Effector memory CD4-positive, alpha-beta T cell (primary cell): ENCODE measurements at places on chromosomes 5 and 9.
A peak's percentile ranks its signal among the peaks of the same experiment; 100 is the strongest.

GRCh38 chr9:691825-692400 is 149.6 kb upstream of the DMRT1 start:
- no peak overlapping the region for H3K4me3 ChIP-seq
- no peak for DNase-seq
- no peaks in the 10 kb centered on the region for H3K4me1 ChIP-seq
- no peaks in the 10 kb centered on the region for H3K36me3 ChIP-seq
- no peak overlapping the region for H3K27ac ChIP-seq

GRCh38 chr5:40495237-40495635 is 184.5 kb upstream of the PTGER4 start:
- H3K4me1 ChIP-seq, result no peaks in the 10 kb centered on the region
- no peak overlapping the region for H3K4me3 ChIP-seq

DNA sequence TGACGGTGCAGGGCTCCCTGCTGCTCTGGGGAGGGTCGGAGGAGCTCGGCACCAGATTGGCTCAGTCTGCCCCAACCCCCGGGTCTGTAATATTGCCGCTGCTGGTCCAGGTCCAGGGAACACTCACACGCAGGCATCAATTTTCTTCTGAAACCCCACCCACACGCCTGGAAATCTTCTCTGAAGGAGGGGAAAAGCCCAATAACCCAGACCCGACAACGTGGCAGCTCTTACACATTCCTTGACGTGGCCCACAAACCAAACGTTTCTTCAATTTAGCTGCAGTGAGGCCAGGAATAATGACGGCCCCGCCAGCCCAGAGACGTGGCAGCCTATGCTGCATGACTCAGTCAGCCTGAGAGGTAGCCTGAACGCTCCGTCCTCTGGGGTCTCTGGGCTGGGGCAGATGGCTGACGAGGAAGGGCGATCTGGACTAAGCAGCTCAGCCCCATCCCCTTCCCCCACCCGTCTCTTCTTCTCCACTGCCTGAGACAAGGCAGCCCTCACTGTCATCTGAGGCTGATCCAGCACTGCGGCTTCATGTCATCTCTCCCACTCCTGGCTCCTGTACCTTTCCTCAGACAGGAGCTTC is 9.9 kb upstream of the SPARC start:
- H3K27me3 ChIP-seq, result no peaks in the 10 kb centered on the region
- DNase-seq, result no peak
- H3K27ac ChIP-seq, result no peak overlapping the region
- no peak overlapping the region for H3K4me3 ChIP-seq
- no peaks in the 10 kb centered on the region for H3K4me1 ChIP-seq

GRCh38 chr9:124452326-124452725 is 2.1 kb downstream of the ADGRD2 start:
- no peaks in the 10 kb centered on the region for H3K36me3 ChIP-seq
- H3K27ac ChIP-seq, result no peak overlapping the region
- no peak overlapping the region for H3K4me3 ChIP-seq
- H3K27me3 ChIP-seq, result peaks cover 11% of the 10 kb centered on the region

GRCh38 chr5:18526792-18527405 is 892.6 kb downstream of the TAF11L14 start:
- DNase-seq, result no peak
- no peaks in the 10 kb centered on the region for H3K4me1 ChIP-seq
- no peak overlapping the region for H3K27ac ChIP-seq

DNA sequence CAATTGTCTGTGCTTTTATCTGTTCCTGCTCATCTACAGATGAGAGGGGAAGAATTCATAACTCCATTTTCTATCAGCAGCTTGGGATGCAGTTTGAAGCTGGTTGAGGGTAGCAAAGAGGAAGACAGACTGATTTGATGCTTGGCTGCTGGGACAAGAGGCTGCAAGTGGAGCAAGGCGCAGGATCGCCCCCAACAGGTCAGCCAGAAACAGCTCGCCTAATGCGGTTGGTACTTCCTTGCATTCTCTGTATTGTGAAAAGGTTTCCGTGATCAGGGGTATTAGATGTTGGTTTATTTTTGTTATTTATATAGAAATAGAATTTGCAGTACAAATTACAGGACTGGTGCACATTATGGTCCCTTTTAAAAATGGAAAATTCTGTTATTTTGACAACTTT is 40.6 kb downstream of the ZNF883 start:
- no peak overlapping the region for H3K4me3 ChIP-seq
- DNase-seq, result no peak
- H3K4me1 ChIP-seq, result no peaks in the 10 kb centered on the region
- H3K27me3 ChIP-seq, result no peaks in the 10 kb centered on the region
- H3K36me3 ChIP-seq, result no peaks in the 10 kb centered on the region

- H3K4me3 ChIP-seq, result no peak overlapping the region
- no peaks in the 10 kb centered on the region for H3K36me3 ChIP-seq
- no peak for DNase-seq
- no peaks in the 10 kb centered on the region for H3K4me1 ChIP-seq
- H3K27ac ChIP-seq, result no peak overlapping the region
- no peaks in the 10 kb centered on the region for H3K27me3 ChIP-seq
Observed at GRCh38 chr5:58708456-58708855, 125.6 kb downstream of the RAB3C start.

DNA sequence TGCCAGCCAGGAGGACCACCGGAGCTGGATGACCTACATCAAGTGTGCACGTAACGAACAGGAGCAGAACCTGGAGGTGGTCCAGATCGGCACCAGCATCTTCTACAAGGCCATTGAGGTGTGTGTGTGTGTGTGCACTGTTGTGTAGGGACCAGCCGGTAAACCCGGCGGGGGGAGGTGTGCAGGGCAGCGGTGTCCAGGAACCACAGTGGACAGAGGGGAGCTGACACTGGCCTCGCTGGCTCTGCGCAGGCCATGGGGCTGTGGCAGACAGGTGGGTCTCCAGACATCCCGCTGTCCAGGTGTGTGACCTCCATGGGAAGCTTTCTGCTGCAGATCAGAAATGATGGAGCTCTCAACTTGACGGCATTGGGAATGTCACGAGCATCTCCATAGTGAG is 3.8 kb downstream of the PRDM12 start:
- H3K4me1 ChIP-seq, result peaks cover 31% of the 10 kb centered on the region
- no peaks in the 10 kb centered on the region for H3K36me3 ChIP-seq
- peaks cover 34% of the 10 kb centered on the region for H3K27me3 ChIP-seq
- DNase-seq, result no peak
- no peak overlapping the region for H3K4me3 ChIP-seq

- H3K27me3 ChIP-seq, result no peaks in the 10 kb centered on the region
- peak overlapping the region; percentile 80 for H3K4me3 ChIP-seq
- H3K4me1 ChIP-seq, result peaks cover 15% of the 10 kb centered on the region
- DNase-seq, result peak; percentile 5
Observed at GRCh38 chr9:111661802-111662521, 557 bp downstream of the GNG10 start.

GRCh38 chr5:59366784-59367183 is 526.7 kb downstream of the PDE4D start:
- no peak overlapping the region for H3K4me3 ChIP-seq
- no peak overlapping the region for H3K27ac ChIP-seq
- H3K27me3 ChIP-seq, result no peaks in the 10 kb centered on the region
- H3K4me1 ChIP-seq, result no peaks in the 10 kb centered on the region

DNA sequence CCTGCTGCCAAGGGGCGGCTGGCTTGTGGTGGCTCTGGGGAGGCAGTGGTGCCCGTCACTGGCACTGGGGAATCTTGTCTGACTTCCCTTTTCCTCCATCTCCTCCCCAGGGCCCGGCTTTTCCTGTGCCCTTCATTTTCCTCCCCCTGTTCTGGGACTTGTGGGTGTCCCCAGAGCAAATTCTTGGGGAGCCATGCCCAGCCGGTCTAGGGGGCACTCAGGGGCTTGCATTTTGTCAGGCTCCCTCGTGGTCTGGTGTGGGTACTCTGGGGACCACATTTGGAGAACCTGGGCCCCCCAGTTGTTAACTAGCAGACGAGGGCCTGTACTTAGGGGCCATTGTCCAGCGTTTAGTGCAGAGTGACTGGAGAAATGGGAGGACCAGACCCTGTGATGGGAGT is 105.2 kb upstream of the IER5L start:
- H3K36me3 ChIP-seq, result no peaks in the 10 kb centered on the region
- H3K27ac ChIP-seq, result no peak overlapping the region
- H3K4me1 ChIP-seq, result no peaks in the 10 kb centered on the region
- no peak for DNase-seq

- H3K27ac ChIP-seq, result no peak overlapping the region
- no peaks in the 10 kb centered on the region for H3K4me1 ChIP-seq
- peaks cover 47% of the 10 kb centered on the region for H3K36me3 ChIP-seq
- no peak for DNase-seq
Observed at GRCh38 chr9:113042884-113043657, 13.5 kb downstream of the ZFP37 start.

DNA sequence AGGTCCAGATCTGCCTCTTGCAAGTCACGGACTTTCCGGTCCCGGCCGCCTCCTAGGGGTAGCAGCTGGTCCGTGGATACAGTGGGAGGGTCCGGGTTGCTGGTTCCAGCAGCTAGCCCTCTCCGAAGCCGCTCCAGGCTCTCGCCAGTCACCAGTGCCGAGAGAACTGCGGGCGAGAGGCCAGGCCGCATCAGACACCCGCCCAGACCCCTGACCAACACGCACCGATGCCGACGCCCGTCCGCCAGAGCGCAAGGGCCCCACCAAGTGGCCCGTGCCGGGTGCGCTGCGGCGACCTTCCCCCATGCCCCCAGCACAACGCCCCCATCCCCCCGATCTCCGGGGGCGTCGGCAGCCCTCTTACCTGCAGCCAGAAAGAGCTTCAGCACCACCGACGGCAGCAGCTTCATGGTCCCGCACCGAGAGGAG is 470 bp downstream of the HBEGF start:
- H3K4me3 ChIP-seq, result peak overlapping the region; percentile 60
- no peak for DNase-seq
- no peaks in the 10 kb centered on the region for H3K27me3 ChIP-seq
- peaks cover 27% of the 10 kb centered on the region for H3K4me1 ChIP-seq
- no peaks in the 10 kb centered on the region for H3K36me3 ChIP-seq

- no peaks in the 10 kb centered on the region for H3K27me3 ChIP-seq
- no peaks in the 10 kb centered on the region for H3K36me3 ChIP-seq
- H3K4me1 ChIP-seq, result no peaks in the 10 kb centered on the region
- no peak for DNase-seq
- H3K27ac ChIP-seq, result no peak overlapping the region
Observed at GRCh38 chr5:35198686-35199085, 31.6 kb downstream of the PRLR start.

- no peak for DNase-seq
- H3K4me3 ChIP-seq, result no peak overlapping the region
- no peaks in the 10 kb centered on the region for H3K36me3 ChIP-seq
Observed at GRCh38 chr5:54211912-54212311, 98.5 kb downstream of the ARL15 start.

- no peaks in the 10 kb centered on the region for H3K27me3 ChIP-seq
- H3K4me3 ChIP-seq, result no peak overlapping the region
- no peak overlapping the region for H3K27ac ChIP-seq
- H3K36me3 ChIP-seq, result no peaks in the 10 kb centered on the region
Observed at GRCh38 chr9:16367605-16368231, 502.8 kb downstream of the BNC2 start.
